ENCODE measurements at places on chromosomes 5 and 9. TPM values are rescaled to one million over a fixed set of nuclear protein-coding genes. Genes with fewer than 3 reads are reported as not detected.

DNA sequence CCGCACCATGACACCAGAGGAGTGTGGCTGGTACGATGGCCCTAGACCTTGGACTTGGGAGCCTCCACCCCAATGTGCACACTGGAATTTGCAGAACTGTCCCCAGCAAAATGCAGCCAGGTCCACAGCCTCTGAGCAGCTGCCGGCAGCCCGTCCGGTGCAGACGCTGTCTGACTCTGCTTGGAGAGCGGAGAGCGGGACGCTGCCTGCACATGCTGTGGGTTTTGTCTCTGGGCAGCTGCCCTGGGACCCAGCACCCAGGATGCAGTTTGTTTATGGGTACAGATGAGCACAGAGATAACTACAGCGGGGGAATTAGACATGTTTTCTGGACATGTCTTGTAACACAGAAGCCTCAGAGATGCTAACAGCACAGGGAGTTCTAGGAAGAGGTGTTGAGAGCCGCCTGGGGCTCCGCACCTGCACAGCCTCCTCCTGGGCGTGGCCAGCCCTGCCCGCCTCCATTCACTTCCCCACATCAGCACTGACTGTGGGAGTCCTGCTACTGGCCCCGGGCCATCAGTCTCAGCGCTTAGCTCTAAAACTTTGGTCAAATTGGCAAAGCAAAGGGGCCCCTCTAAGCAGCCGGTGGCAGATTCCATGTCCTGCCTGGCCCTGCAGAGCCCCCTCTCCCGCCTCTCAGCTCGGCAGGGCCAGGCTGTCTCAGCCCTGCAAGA, 159.6 kb downstream of the IRX2 start:
- DNase-seq, result no peak

DNA sequence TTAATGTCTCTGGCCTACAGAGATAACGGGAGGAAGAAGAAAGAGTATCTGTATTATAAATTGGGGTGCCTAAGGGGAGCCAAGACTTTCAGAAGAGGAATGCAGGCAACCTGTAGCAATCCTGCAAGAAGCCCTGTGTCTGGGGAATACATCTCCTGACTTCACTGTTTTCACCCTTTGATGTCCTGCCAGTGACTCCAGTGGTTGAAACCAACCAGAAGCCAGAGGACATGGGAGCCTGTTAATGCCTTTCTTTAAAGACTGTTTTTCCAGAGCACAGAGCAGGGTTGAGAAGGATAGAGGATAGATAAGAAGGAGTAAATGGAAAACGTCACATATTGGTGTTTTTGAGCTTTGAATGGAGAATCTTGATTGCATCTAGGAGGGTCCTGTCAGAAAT, 151.2 kb downstream of the HACD4 start:
- no peak for DNase-seq

DNA sequence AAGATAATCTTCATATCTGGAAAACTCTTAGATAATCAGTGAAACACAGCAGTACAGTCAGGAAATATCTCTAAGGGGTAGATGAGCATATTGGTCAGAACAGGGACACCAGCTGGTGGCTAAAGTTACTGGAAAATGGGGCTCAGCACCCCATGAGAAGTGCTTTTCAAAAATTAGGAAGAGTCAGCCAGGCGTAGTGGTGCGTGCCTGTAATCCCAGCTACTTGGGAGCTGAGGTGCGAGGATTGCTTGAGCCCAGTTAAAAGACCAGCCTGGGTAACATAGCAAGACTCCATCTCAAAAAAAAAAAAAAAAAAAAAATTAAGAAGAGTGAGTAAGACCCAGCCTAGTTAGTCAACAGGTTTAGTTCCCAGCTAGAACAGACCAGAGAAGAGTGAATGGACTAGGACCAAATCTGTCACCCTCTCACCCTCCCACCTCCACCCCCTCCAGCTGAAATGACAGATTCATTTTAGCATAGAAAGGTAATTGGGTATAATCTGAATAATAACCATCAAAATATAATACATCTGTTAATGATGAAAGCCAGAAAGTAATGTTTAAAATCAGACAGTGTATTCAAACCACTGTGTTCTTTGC, 120.9 kb downstream of the CDC42SE2 start:
- DNase-seq, result no peak

DNA sequence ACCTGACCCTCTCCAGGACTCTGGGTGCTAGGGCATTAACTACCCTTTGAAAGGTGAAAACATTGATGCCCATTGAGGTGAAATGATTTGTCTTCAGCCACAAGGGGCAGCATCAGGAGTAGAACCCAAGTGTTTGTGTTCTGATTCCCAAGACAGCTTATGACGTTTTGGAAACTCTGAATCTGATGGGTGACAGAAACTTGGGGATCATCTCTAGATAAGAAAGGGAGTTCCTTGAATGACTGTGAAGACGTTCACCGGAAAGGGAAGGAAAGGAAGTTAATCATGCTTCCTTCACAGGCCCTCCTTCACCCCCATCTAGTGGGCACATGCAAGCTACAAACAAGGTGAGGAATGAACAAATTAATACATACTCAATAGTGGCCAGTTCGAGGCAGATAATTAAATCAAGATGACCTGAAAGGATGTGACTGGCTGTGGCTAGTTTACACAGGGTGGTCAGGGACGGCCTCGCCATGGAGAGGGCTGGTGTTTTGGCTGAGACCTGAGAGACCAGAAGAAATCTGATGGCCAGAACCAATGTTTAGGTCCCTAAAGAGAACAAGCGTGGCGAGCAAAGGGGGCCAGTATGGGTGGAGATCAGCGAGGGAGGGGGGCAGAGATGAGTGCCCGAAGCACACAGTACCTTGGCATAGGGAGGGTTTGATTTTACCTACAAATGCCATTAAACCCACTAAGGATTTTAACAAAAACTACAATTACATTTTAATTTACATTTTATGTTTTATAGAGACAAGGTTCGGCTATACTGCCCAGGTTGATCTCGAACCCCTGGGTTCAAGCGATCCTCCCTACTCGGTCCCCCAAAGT, 937 bp upstream of the SLC26A2 start:
- peak; percentile 72 for DNase-seq

- no peak for DNase-seq
These were observed 129.1 kb upstream of the MEF2C start for GRCh38 chr5:89011778-89012711.

DNA sequence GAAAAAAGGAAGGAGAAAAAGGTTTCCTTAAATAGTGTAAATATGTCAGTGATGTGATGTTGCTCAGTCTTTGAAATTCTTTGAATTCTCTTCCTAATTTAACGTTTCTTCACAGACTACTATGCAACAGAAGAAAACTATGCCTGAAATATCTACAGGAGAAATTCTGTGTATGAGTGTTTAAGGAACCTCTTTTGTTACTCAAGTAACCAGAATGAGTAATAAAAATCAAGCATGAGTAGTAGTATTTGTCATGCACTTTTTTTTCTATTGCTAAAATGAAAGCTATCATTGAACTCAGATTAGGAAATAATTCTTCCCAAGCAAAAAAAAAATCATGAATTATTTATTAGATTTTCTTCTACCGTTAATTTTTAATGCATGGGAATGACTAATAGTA, 20.3 kb upstream of the THG1L start:
- DNase-seq, result peak; percentile 50

- DNase-seq, result no peak
These were observed 11.1 kb downstream of the CSF1R start for GRCh38 chr5:150075233-150075632.

DNA sequence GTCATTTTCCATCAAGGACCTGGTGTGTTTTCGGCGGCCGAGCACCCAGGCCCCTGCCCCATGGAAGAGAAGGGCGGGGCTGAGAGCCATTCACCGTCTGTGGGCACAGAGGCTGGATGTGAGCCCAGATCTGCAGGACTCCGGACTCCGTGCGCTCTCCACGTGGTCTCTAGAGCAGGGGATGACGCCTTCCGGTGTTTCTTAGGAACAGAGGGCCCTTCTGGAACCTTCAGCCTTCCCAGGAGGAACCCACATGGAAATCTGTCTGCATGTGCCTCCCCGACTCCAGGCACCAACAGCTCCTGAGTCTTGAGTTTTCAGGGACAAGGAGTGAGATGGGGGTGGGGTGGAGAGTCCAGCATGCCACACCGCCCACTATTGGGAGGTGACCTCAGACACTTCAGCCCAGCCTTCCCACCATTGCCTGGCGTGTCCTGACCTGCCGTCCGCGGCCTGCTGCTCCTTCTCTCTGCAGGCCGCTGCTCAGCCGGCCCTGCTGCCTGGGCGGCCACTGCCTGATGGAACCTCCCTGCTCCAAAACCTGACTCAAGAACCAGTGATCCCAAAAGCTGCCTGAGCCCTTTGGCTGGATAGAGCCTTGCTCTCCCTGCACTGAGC, 2.4 kb upstream of the RXRA start:
- no peak for DNase-seq

DNA sequence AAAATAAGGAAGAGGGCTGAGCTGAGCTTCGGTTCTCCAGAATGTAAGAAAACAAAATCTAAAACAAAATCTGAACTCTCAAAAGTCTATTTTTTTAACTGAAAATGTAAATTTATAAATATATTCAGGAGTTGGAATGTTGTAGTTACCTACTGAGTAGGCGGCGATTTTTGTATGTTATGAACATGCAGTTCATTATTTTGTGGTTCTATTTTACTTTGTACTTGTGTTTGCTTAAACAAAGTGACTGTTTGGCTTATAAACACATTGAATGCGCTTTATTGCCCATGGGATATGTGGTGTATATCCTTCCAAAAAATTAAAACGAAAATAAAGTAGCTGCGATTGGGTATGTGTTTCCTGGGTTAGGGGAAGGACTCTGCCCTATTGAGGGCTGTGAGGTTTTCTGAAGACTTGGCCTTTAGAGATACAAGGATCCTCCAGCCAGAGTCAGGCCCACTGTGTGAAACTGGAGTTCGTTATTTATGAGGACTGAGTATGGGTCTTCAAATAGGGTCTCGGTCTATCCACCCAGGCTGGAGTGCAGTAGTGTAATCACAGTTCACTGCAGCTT, 3.8 kb downstream of the EGR1 start:
- DNase-seq, result no peak

DNA sequence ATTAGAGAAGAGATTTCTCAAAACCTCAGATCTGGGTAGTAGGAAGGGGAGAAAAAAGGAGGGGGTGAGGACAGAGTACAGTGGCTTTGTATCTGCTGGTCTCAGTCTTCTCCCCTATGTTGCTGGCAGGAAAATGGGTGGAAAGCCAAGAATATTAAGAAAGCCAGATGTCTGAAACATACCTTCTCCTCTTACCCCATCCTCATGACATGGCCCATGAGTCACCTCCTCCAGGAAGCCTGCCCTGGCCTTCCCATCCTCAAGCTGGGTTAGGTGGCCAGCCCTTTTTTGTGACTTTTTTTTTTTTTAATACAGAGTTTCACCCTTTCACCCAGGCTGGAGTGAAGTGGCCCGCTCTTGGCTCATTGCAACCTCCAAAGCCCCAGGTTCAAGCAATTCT, 61.8 kb downstream of the ABCA1 start:
- peak; percentile 76 for DNase-seq

GRCh38 chr9:126671983-126672382, 58.3 kb downstream of the LMX1B start:
- DNase-seq, result no peak

DNA sequence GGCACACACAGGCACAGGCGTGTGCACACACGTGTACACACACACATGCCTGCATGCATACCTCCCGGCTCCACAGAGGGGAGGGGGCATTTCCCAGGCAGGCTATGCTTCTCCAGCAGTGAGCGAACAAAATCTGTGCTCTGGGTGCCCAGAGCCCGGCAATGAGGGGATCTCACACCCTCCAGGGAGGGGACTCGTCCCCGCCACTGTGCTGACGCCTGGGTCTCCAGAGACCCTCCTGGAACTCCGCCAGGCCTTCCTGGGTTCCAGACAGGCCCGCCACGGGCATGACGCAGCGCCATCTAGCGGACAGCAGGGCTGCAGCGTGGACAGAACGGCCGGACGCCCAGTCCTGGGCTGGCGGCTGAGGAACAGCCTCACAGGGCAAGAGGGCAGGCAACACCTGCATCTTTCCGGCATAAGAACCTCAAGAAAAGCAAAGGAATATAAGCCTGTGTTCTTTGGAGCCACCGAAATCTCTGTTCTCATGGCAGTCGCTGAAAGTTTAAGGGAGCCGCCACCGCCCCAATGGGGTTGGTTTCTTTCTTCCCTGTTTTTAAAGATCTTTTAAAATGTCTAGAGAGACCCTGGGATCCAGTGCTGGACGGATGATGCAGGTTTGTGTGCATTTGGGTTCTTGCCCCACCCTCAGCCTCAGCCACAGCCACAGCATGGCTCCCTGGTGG, 135.6 kb upstream of the PPP1R26 start:
- DNase-seq, result peak; percentile 10

GRCh38 chr9:129068110-129068509, 12.8 kb upstream of the DOLPP1 start:
- no peak for DNase-seq

DNA sequence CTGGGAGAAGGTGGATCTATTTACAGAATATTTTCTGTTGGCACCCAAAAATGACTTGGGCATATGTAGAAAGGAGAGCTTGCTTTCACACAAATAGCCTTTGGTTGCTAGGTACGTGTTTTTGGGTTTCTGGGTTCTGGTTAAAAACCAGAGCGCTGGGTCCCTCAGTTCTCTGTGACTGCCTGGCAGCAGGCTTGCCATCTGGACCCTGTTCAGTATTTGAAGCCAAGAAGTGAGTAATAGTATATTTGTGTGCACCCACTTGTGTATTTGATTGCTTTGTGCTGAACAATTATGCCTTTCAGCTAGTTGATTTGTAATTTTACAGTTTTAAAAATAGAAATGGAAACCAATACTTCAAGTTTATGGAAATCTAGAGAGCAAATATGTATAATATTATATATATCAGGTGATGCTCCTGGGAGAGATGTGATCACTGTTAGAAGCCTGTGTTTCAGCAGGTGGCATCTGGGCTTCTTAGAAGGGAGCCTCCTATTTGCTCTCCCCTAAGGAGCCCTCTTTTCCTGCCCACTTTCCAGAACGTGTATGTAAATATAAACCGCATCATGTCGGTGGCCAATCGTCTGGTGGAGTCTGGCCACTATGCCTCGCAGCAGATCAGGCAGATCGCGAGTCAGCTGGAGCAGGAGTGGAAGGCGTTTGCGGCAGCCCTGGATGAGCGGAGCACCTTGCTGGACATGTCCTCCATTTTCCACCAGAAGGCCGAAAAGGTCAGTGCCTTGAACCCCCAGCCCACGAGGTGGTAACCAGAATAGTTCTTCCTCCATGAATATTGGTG, 153.6 kb downstream of the TRIO start:
- DNase-seq, result no peak

DNA sequence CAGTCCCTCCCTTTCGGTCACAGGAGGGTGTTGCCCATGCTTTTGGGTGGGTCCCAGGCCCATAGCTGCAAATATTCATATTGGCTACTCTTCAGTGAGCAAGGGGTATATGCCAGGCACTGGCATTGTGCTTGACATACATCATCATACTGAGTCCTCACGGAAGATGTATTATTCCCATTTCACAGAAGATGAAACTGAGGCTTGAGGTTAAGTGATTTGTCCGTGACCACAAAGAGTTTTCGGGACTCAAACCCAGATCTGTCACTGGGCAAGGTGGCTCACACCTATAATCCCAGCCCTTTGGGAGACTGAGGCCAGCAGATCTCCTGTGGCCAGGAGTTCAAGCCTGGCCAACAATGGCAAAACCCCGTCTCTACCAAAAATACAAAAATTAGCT, 6.5 kb upstream of the FGFR4 start:
- DNase-seq, result no peak

The STKLD1 gene
- not detected for polyA plus RNA-seq

The CTSV gene
- not detected for polyA plus RNA-seq

The SLC34A1 gene
- not detected for polyA plus RNA-seq

The ACTBL2 gene
- polyA plus RNA-seq, result not detected

The CHD1 gene
- polyA plus RNA-seq, result 6.7 TPM
